Renal cortex interstitium (tissue), 15 donors: ENCODE measurements at places on chromosomes 3 and 15. TPM values are rescaled to one million over a fixed set of nuclear protein-coding genes. Genes with fewer than 3 reads are reported as not detected.

KLF15 gene
- 15.5 TPM for polyA plus RNA-seq

- no peak for DNase-seq
Measured at GRCh38 chr15:90914305-90915080, 11.4 kb downstream of the MAN2A2 start.

- DNase-seq = no peak
Measured at GRCh38 chr15:36491912-36492311, 87.5 kb upstream of the CDIN1 start.

TMEM40 gene
- 1.3 TPM for polyA plus RNA-seq

MEIS2 gene
- 170 TPM for polyA plus RNA-seq

DNA sequence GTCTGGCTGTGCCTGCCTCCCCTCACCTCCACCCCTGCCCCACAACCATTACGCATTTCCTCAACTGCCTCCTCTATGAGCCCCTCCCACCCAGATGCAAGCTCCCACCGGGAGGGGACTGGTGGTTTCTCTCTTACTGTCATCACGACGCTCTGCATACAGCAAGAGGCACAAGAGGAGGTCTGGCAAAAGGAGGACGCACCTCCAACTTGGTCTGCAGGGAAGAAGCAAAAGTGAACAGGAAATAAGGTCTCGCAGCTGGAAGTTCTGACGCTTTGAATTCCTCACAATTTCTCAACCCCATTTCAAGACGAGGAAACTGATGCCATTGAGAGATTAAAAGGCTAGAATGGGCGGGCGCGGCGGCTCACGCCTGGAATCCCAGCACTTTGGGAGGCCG is 42.3 kb upstream of the MUC4 start:
- DNase-seq = no peak

HYKK gene
- polyA plus RNA-seq = 8.6 TPM

DNA sequence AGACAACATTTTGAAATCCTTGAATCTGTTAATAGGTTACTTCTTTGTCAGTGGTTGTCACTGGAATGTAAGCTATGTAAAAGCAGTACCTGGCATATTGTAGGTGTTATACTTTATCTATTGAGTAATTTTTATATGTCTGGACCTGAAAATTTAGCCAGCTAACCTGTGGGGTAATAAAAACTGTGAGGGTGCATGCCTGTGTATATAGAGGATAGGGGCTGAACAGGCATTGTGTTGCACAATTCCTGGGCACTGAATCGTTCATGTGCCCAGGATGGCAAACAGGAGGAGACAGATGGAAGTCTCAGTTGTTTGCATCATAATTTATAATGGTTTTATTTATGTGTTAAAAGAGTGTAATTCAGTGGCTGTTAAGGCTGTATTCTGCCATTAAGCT is 67.1 kb downstream of the ARMC8 start:
- no peak for DNase-seq

IGF2BP2 gene
- polyA plus RNA-seq = 117 TPM

GRCh38 chr3:139979991-139980390 is 45.0 kb downstream of the CLSTN2 start:
- DNase-seq = no peak

EXOSC7 gene
- polyA plus RNA-seq = 54.9 TPM

GRCh38 chr3:24496529-24497482 is 2.2 kb upstream of the THRB start:
- no peak for DNase-seq

- DNase-seq = no peak
Measured at GRCh38 chr15:64807751-64808222, 17.7 kb downstream of the PIF1 start.

- DNase-seq = no peak
Measured at GRCh38 chr3:182959474-182960350, 20.6 kb downstream of the DCUN1D1 start.

DNA sequence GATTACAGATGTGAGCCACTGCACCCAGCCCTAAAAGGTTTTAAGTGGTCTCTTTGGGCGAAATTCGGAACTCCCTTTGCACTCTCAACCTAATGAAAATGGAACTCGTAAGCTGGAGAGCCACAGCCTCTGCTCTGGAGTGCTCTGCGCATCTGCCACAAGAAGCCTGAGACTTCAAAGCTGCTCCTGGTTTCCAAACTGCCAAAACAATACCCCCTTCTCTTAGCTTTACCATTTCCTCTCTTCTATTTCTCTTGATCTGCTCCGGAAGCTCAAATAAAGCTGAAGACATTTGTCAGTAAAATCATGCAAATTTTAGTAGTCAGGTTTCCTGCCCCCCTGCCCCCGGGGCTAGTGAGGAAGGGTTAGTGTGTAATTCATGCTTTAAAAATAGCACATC is 312.7 kb downstream of the MFSD1 start:
- DNase-seq = no peak

PLXNA1 gene
- 28.7 TPM for polyA plus RNA-seq

DNA sequence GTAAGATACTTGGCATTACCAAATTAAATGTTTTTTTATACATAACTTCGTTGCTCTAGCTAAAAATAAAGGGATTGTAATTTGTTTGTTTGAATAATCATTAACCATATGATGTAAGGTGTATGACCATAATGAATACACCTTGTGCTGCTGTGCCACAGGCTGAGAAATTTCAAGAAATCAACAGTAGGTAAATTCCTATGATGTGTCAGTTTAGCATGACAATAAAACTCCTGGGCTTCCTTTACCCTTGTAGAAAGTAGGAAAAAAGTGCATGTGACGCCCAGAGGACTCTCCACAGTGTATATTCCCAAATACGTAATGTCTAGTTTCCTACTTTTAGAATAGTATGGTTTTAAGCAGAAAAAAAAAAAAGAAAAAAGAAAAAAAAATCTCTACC is 208.1 kb downstream of the SATB1 start:
- DNase-seq = no peak

DNA sequence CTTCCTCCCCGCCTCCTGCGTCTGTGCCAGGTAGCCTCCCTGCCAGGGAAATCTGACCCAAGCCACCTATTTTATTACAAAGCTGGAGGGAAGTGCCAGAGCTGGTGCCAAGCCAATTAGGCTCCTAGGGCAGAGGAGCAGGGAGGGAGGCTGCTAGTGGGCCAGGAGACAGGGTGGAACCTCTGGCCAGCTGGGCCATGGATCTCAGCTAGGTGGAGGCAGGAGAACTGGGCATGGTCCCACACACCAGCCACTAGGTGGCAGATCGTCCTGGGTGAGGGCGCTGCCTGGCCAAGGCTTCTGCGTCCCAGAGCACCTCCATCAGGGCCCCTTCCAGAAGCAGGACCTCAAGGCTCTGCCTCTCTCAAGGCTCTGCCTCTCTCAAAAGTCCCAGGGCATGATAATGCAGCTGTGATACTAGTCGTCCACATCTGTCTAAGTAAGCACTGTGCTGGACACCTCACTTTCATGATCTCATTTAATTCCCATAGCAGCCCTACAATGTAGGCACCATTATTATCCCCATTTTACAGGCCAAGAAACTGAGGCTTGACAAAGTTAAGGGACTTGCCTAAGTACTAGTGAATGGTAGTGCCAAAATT is 4.5 kb upstream of the RFT1 start:
- no peak for DNase-seq

DNA sequence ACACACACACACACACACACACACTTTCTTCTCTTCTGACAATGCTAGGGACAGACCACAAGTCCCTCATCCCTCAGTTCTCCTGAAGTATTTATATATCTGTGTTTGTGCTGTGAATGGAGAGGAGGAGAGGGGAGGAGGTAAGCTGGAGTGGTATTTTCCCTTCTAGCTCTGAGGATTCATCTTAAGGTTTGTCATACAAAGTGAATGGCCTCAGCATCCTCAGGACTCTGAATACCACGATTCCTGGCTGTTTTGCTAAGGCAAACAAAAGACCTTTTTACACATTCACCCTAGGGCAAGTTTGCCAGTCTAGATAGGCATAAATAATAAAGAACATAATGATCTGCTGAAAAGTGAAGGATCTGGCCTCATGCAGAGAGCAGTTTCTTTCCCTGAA is 65.7 kb upstream of the CHMP2B start:
- DNase-seq = no peak

CACNA2D2 gene
- polyA plus RNA-seq = 14.6 TPM

DNA sequence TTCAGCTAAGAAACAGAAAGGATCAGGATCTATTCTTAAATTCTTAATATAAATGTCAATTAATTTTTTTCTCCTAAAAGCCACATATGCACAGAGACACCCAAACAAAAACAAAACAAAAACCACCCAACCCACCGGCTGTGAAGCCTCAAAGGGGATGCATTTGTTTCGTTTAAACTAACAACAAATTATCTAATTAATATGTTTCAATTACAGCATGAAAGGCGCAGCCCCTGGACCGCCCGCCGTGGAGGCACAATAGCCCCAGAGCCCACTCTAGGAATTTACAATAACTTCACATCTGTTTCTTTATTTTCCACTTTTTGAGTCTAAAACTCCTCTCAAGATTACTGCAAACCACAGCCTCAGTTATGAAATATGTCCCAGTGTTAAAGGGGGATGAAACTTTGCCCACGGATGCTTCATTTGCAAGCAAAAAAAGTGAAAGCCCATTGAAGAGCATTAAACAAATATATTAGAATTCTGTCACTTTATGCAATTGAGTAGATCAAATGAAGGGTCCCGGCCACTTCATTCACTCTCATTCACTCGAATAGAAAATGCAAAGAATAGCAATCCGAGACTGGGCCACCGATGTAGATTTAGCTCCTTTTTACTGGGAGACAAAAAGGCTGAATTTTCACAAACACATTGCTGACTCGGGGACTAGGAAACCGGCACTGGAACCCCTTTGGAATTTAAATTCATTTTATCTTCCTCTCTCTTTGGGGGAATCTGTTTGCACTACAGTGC is 6.0 kb downstream of the FOXB1 start:
- DNase-seq = no peak

MEF2A gene
- 56.4 TPM for polyA plus RNA-seq

ISL2 gene
- polyA plus RNA-seq = not detected
